ENCODE measurements at places on chromosomes 11 and 22.

- no peak for DNase-seq
These were observed 16.1 kb downstream of the GP1BB start for GRCh38 chr22:19739448-19739895.

DNA sequence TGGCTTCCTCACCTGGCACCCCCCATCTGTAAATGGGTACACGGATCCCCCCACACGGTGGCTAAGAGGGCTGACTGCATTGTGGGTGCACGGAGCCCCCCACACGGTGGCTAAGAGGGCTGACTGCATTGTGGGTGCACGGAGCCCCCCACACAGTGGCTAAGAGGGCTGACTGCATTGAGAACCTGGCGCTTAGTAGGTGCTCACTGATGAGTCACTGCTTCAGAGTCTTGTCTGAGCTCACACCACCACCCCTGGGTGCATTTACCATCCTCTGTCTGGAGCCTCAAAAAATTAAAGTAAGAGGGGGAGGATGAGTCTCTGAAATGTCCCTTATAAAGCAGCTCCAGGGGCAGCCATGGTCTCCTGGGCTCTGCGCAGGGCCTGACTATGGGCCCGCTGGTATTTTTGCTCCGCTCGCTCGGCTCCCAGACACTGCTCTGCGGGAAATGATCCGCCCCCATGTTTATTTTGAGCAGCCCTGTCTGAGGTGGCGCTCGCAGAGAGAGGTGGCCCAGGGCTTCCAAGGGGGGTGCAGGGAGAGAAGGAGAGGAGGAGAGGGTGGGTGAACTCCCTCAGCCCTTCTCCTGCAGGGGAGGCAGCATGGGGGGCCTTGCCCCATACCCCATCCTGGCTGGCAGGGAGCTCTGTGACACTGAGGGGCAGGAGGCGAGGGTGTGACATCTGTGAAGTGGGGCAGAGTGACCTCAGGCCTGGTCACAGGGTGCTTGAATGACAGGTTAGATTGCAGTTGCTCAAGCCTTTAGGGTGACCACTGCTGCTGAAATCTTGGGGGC, 82.6 kb downstream of the CACNA1I start:
- DNase-seq, result no peak

DNA sequence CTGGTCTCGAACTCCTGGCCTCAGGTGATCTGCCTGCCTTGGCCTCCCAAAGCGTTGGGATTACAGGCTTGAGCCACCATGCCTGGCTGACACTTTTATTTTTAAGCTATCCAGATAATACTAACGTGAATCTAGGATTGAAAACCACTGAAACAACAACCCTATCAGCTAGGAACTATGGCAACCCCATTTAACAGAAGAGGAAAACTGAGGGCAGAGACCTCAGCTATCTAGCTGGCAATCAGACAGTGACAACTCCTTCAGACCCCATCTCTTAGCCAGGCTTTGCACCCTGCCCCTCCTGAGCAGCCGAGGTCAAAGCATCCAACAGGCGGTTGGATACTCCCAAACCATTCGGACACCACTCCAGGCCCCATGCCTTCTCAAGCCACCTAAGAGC, 14.1 kb downstream of the ABTB2 start:
- DNase-seq, result no peak

GRCh38 chr11:13944911-13945425, 17.6 kb upstream of the SPON1 start:
- no peak for DNase-seq

GRCh38 chr11:13152736-13153541, 124.7 kb upstream of the BMAL1 start:
- no peak for DNase-seq

DNA sequence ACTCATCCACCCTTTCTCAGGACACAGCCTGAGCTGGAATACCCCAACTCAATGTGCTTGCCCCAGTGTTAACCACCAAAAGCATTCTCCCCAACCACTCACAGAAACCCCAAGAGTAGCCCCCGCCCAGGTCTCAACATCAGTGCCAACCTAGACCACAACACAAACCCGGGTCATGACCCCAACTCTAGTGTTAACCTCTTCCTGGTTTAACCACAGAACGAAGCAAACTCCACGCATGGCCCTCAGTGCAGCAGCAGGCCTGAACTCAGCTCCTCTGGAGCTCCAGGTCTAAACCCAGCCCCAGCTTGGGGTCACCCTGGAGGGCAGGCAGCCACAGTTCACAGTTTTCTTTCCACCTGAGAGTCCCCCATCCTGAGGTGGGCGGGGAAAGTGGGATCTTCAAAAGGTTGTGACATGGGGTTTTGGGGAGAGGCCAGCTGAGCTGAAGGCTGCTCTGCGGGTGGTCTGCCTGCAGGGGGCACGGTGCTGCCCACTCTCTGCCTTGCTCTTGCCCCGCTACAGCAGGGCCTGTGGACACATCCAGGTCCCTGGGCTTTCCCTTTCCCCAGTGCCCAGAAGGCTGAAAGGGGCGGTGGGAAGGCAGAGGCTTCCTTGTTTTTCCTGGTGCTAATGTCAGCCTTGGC, 37.9 kb downstream of the NECTIN1 start:
- DNase-seq, result no peak

GRCh38 chr22:25797498-25798290, 55.7 kb downstream of the MYO18B start:
- DNase-seq, result no peak

- DNase-seq, result no peak
These were observed 88.4 kb downstream of the UBASH3B start for GRCh38 chr11:122743949-122744348.

DNA sequence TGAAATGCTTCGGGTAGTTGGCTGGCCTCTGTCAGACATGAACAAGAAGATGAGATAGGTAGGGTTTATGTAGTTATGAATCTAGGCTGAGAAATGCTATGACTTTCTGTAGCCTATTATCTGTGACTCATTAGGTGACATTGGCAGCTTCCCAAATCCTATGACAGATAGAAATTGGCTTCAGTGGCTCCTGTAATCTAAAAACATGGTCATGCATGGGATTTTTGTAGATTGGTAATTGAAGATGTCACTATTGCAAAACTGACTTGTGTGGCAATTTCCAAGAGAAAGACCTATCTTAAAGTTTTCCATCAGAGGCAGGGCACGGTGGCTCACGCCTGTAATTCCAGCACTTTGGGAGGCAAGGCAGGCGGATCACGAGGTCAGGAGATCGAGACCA, 29.4 kb upstream of the GRIK4 start:
- no peak for DNase-seq

GRCh38 chr22:37032535-37033460, 13.3 kb downstream of the MPST start:
- no peak for DNase-seq

GRCh38 chr22:30891443-30891755, 77.2 kb downstream of the MORC2 start:
- no peak for DNase-seq

DNA sequence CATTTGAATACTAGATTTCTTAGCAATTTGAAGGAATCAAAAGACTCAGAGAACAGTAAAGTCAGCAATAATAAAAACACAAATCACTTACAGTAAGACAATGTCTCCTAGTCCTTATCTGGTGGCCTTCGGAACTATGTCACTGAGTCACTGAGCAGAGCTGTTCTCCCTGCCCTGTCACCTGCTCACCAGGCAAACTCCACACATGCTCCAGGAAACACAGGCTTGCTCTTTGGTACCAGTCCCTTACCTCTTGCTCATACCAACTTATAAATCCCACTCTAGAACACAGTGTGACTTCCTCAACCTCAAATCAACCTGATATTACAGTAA, 81.1 kb upstream of the CHRM4 start:
- no peak for DNase-seq

GRCh38 chr11:132587716-132588115, 944.6 kb downstream of the OPCML start:
- no peak for DNase-seq

DNA sequence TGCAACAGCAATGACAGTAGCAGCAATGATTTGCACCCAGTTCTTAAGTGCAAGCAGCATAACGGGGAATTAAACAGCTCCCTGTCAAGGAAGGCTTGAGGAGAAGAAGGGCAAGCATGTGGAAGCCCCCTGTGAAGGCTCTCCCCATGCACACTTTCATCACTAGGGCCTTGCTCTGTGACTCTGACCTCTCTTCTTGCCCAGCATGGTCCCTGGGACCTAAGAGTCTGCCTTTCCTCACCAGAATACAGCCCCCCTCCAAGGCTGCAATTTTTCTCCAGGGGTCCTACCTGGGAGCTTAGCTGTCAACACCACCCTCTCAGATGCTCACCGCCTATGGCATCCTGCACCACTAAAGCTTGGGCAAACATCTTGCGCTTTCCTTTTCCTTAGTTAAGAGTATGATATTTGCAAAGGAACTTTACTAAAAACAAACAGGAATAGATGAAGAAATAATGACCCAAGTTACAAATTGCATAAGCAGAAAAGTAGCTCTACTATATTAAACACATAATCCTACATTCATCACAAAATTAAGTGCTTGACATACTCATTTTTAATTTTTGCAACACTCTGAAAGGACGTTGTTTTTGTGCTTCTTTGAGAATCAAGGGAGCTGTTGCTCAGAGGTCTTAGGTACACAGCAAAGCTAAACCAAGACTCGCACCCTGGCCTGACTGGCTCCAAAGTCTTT, 187.6 kb downstream of the ADAMTS15 start:
- no peak for DNase-seq

GRCh38 chr11:44623731-44624491, 58.4 kb downstream of the CD82 start:
- DNase-seq, result no peak

- no peak for DNase-seq
These were observed 6.6 kb downstream of the KLHL22 start for GRCh38 chr22:20488946-20489345.

DNA sequence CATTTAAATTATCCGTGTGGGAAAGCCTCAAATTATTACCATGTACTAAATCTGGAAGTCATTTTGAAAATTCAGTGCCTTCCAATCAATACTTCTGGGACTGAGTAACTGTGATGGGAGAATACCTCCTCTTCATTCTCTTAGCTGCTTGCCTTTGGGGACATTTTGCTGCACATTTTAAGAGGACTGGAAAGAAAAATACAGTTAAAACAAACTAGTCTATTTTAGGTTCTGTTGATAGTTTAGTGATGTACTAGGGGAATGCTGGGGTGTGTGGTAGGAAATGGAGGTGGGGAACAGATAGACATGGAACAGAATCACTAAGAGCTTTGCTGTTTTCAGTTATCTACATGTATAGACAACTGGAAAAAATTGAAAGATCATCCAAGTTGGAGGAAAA, 65.7 kb upstream of the APOA1 start:
- DNase-seq, result no peak

DNA sequence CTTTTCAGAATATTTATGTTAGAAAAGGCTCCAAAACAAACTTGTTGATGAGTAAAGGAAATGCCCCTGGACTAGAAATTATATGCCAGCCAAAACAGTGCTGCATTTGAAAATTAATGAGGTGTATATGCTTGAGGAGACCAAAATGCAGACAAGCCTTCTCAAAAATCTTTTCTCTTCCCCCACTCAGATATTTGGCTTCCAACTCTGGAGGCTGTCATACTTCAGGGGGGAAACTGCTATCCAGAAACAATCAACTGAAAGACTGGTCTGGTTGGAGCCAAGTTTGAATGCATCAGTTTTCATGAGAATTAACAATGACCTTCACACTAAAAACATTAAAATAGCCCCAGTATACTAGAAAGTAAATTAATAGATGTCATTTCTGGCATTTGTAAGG, 98.2 kb downstream of the SGSM3 start:
- DNase-seq, result no peak

- DNase-seq, result no peak
These were observed 17.1 kb downstream of the MIAT start for GRCh38 chr22:26674211-26675190.

DNA sequence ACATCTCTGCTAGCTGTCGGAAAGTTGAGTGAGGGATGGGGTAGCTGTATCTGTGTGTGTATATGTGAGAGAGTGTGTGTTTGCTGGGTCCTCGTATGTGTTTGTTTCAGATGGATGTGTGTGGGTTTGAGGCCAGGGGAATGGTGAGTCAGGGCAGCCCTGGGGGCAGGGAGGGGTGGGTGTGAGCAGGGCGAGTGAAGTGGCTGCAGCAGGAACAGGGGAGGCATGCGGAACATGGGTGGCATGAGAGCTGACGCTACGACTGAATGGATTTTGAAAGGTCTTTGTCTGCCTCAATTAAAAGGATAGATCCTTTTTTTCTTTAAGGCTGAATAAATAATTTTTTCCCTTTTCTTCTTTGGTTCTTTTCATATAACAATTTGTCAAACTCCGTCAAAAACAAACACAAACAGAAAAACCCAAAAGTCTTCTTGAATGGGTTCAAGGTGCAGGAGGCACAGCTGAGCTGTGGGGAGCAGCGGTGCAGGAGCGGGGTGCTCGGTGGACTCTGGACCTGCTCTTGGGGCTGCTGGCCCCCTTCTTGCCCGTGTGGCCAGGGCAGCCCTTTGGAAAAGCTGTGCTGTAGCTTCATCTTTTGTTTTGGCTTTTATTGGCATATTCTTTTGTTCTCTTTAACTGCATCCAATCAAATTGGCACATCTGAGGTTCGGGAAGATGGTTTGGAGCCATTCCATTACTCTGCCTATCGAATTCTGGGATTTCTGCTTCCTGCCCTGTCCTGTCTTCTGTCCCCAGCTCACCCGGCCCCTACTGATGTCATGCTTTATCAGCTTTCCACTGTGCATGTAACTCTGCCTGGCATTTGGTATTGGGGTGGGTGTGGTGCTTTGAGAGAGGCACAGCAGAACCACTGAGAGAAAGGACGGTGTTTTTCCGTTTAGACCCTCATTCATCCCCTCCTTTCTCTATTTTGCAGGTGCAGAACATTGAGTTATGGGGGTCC, 80.1 kb downstream of the ADAMTS15 start:
- no peak for DNase-seq

- no peak for DNase-seq
These were observed 88.5 kb downstream of the ZBTB16 start for GRCh38 chr11:114148013-114148382.

GRCh38 chr22:30265823-30266444, 717 bp downstream of the OSM start:
- no peak for DNase-seq

- no peak for DNase-seq
These were observed 13.8 kb upstream of the MIAT start for GRCh38 chr22:26643418-26644100.
